Myocyte (in vitro differentiated cells): ENCODE measurements at places on chromosomes 13 and 19. TPM values are rescaled to one million over a fixed set of nuclear protein-coding genes. Genes with fewer than 3 reads are reported as not detected.

Gene RGCC
- 7.4 TPM in 1 of 2 replicates, not detected in the other for total RNA-seq

Gene PRODH2
- total RNA-seq, result not detected in 2 replicates

Gene SBK2
- total RNA-seq, result 39.9 and 84.5 TPM in 2 replicates

Gene LILRB4
- not detected in 2 replicates for total RNA-seq

Gene NKPD1
- 0.10 and 0.13 TPM in 2 replicates for total RNA-seq

Gene WDR88
- total RNA-seq, result not detected in 2 replicates

Gene PVR
- 327 and 450 TPM in 2 replicates for total RNA-seq

Gene SERPINE3
- not detected in 2 replicates for total RNA-seq

Gene ZNF549
- 4.8 and 5.8 TPM in 2 replicates for total RNA-seq

Gene TUBB4A
- total RNA-seq, result not detected in 2 replicates

Gene MEIS3
- total RNA-seq, result 4.4 and 4.9 TPM in 2 replicates

Gene PRSS57
- total RNA-seq, result not detected in 2 replicates

Gene AKT1S1
- 25.0 and 25.5 TPM in 2 replicates for total RNA-seq

Gene MISP
- total RNA-seq, result 2.3 and 2.9 TPM in 2 replicates

Gene CCDC169
- 25.4 and 28.1 TPM in 2 replicates for total RNA-seq

Gene TTYH1
- not detected in 2 replicates for total RNA-seq

Gene CRX
- total RNA-seq, result not detected in 2 replicates

Gene S1PR2
- total RNA-seq, result 1.8 and 3.5 TPM in 2 replicates

Gene NCAN
- 0.05 TPM in 1 of 2 replicates, not detected in the other for total RNA-seq

Gene CCL25
- not detected in 2 replicates for total RNA-seq

Gene ZNF628
- 7.1 and 12.3 TPM in 2 replicates for total RNA-seq

Gene HIF3A
- not detected in 2 replicates for total RNA-seq

Gene C2CD4C
- total RNA-seq, result 0.11 and 0.16 TPM in 2 replicates

Gene GARIN5A
- total RNA-seq, result 1.5 and 3.0 TPM in 2 replicates

Gene COX6B2
- 0.24 TPM in 1 of 2 replicates, not detected in the other for total RNA-seq

Gene FAM216B
- not detected in 2 replicates for total RNA-seq

Gene MATK
- total RNA-seq, result not detected in 2 replicates

Gene SNRNP70
- total RNA-seq, result 312 and 331 TPM in 2 replicates

Gene PLK5
- not detected in 2 replicates for total RNA-seq

Gene ZNF468
- 18.0 and 19.4 TPM in 2 replicates for total RNA-seq

Gene SHISA7
- total RNA-seq, result not detected in 2 replicates

Gene ZNF135
- 0.51 and 0.62 TPM in 2 replicates for total RNA-seq

Gene ZNF558
- 33.3 and 34.0 TPM in 2 replicates for total RNA-seq

Gene ZNF614
- total RNA-seq, result 14.0 and 14.5 TPM in 2 replicates

Gene PDX1
- not detected in 2 replicates for total RNA-seq

Gene FAM83E
- 5.1 and 7.9 TPM in 2 replicates for total RNA-seq

Gene KIR3DL1
- total RNA-seq, result not detected in 2 replicates

Gene ZNF66
- 0.64 and 3.4 TPM in 2 replicates for total RNA-seq

Gene NLRP7
- total RNA-seq, result not detected in 2 replicates

Gene SIX5
- 13.0 and 17.6 TPM in 2 replicates for total RNA-seq

Gene ZNF613
- total RNA-seq, result 4.9 and 5.0 TPM in 2 replicates

Gene COL4A2
- 71.7 and 77.6 TPM in 2 replicates for total RNA-seq

Gene RNF225
- not detected in 2 replicates for total RNA-seq

Gene MLLT1
- total RNA-seq, result 16.9 and 21.3 TPM in 2 replicates

Gene ZNF446
- total RNA-seq, result 12.6 and 14.1 TPM in 2 replicates

Gene FFAR2
- not detected in 2 replicates for total RNA-seq

Gene GRIN2D
- total RNA-seq, result 0.03 TPM in 1 of 2 replicates, not detected in the other

Gene ZNF223
- 3.9 and 5.8 TPM in 2 replicates for total RNA-seq

Gene ZNF575
- total RNA-seq, result not detected in 2 replicates

Gene ZNF570
- total RNA-seq, result 7.4 and 9.4 TPM in 2 replicates

Gene CC2D1A
- 15.9 and 23.7 TPM in 2 replicates for total RNA-seq

Gene ADAMTS10
- 0.83 TPM in 1 of 2 replicates, not detected in the other for total RNA-seq

Gene PSG6
- total RNA-seq, result not detected in 2 replicates

Gene SPIB
- total RNA-seq, result 0.73 and 2.4 TPM in 2 replicates

Gene RASIP1
- 0.05 TPM in 2 replicates for total RNA-seq

Gene BCKDHA
- total RNA-seq, result 53.4 and 77.7 TPM in 2 replicates

Gene INSR
- 15.4 and 22.8 TPM in 2 replicates for total RNA-seq

Gene ZNF730
- 0.88 and 0.96 TPM in 2 replicates for total RNA-seq

Gene NFIX
- 17.7 and 23.3 TPM in 2 replicates for total RNA-seq

Gene APOE
- 4,388 and 5,075 TPM in 2 replicates for total RNA-seq
